ENCODE measurements at places on chromosomes 5 and 9.

- DNase-seq, result no peak
Measured at GRCh38 chr9:125924351-125924750, 177.2 kb downstream of the PBX3 start.

DNA sequence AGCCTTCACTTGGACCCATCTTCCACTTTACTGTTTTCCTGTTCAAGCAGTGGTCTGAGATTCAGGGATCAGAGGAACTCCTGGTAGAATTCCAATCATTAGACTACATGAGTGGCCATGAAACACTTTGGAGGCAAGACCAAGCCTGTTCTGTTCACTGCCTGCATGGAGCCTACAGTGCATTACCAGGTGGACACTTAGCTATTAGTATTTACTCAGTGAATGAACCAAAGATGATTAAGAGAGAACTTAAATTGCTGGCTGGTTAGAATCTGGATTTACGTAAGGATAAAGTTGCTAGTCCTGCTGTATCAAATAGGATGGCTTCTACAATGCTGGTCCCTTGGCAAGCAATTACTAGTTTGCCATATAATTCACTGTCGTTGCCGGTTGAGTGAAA, 245.5 kb downstream of the ARRDC3 start:
- DNase-seq, result no peak

DNA sequence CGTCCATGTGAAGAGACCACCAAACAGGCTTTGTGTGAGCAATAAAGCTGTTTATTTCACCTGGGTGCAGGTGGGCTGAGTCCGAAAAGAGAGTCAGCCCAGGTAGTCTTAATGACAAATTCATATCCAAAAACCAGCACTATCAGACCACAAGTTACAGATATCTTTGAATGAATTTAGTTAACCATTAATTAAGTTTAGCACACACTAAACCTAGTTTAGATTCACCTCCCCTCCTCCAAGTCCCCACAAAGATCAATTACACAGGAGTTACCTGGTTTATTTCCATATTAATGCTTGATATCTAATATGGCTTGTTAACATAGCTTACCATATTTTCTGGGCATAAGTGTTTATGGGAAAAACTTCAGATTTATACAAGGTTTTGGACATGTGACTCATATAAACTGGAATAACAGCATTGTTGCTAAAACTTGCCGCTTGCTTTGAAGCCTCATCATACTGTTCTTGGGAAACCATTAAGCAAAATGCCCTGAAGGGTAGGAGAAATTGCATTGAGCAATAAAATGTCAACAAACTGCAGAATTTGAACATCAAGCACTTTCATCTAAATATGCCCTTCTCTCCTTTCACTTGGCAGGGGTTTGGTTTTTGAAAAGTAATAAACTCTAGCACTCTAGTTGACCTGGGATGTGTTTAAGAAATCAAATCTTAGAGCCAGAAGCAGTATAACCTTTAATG, 166.9 kb downstream of the SNCAIP start:
- no peak for DNase-seq

- DNase-seq, result no peak
Measured at GRCh38 chr5:95600557-95600956, 19.3 kb upstream of the GPR150 start.

DNA sequence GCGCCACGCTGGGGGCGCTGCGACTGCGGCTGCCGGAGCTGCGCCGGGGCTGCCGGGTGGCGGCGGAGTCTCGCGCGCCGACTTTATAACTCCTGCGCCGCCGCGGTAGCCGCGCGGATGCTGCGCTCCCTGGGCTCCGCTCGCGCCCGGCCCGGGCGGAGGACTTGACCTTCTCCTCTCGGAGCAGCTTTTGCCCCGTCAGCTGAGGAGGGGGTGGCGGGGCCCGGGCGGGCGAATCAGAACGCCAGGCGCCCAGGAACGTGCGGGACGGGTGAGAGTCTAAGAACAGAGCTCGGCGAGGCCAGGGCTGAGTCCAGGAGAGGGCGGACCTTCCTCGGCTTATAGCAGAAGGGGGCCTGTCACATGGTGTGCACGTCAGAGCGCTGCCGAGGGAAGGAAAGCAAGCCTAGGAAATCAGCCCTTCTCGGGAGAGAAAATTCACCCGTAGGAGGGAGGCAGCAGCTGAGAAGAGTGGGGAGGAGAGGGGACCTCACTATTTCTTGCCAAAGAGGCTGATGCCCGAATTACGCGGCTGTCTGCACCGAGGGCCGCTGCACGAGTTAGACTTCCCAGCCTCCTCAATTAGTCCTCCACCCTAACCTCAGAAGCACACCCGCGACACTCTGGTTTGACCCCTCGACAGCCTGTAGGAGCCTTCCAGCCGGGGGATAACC, at the start of gene FOXD1:
Gene FOXD1 (minus strand): TSS at position 315 of the 674 bp plus-strand sequence. CDS start 415 bp downstream, outside the sequence.
- DNase-seq, result peak; percentile 40

GRCh38 chr5:124365361-124365801, 381.1 kb downstream of the ZNF608 start:
- DNase-seq, result no peak

DNA sequence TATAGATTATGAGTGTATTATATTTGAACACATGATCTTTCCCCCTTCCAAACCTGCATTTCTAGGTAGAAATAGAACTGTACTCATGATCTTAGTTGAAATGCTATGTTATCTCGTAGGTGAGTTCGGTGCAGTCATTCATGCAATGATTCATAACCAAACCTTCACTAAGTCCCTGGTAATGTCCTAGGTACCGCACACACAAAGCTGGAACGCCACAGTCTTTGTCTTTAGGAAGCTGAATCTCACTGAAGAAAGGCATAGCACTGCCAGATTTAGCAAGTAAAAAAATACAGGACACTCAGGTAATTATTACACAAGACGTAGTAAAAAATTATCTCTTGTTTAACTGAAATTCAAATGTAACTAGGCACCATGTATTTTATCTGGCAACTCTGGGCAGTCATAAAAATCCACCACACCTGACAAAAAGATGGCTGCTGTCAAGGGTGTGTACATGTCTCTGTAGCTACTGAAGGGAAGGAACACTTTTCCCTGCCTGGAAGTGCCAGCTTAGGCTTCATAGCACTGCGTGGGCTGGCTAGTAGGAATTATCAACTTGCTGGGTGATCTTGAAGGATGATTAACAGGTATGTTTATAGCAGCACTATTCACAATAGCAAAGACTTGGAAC, 28.0 kb upstream of the TXN start:
- no peak for DNase-seq

- no peak for DNase-seq
Measured at GRCh38 chr5:17089690-17090089, 127.7 kb upstream of the BASP1 start.

DNA sequence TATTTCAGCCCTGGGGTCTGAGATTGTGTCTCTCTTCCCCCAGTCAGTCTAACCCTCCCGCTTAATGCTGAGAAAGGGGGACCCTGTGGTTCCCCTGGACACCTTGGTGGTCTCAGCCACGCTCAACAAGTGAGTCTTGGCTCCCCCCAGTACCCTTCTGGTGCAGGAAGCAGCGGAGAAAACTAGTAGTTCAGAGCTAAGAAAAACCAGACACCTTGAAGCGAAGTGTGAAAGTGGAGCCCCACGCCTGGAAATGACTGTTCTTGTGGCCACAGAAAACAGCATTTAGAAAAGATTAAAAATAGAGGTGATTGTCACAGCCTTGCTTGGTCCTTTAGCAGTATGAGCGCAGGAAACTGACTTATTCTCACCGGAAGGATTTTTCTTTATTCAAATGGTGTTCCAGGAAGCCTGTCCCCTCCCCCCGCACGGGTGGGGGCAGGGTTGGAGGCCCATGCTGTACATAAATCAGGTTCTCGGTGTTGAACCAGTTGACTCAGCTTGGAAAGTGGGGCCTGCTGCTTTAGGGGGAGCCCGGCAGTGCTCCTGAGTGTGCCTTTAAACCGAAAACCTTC, 8.1 kb downstream of the ARPC5L start:
- DNase-seq, result peak; percentile 79

GRCh38 chr5:140286424-140286823, 16.5 kb downstream of the PFDN1 start:
- DNase-seq, result no peak
